Activated CD4-positive, alpha-beta T cell treated with anti-CD3 and anti-CD28 coated beads, Interleukin-2, amount 50 U/mL, for 48 hours (primary cell): ENCODE measurements at places on chromosomes 5 and 9.

DNA sequence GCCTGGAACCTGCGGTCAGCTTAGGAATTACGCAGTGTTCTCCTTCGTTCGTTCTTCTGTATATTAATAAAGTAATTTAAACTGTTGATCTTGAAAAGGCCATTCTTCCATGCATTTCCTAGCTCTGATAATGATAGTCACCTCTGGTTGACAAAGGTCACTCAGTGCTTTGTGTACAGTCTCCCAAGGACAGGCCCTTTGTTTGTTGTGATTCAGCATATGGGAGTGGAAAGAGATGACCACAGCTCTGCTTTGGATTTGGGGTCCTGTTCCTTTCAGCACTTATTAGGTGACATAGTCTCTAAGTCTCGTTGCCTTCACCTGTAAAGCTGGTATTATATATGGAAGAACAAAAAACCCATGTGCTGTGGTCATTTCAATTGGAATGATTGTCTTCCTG, 39.6 kb downstream of the RAD23B start:
- no peak for DNase-seq

GRCh38 chr9:74858751-74859414, 28.8 kb downstream of the TRPM6 start:
- no peak for DNase-seq

- no peak for DNase-seq
These were observed 181.9 kb upstream of the TBCA start for GRCh38 chr5:77957931-77958521.

DNA sequence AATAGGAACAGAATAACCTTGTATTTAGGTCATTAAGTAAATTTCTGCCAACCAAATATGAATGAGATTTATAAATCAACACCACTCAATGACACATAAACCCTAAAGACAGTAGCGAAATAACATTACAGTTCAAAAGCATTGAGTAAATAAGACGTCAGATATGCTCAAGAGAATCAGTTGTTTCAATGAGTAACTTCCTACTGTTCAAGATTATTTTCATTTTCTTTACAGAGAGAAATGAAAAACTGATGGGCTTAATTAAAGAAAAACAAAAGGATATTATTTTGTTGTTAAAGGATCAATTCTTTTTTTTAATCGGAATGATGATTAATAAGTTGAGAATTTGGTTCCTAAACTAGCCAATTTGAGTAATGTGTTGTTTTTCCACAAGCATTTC, 150.1 kb downstream of the BNC2 start:
- DNase-seq: no peak

GRCh38 chr9:131668057-131668438, 71.8 kb downstream of the RAPGEF1 start:
- no peak for DNase-seq

DNA sequence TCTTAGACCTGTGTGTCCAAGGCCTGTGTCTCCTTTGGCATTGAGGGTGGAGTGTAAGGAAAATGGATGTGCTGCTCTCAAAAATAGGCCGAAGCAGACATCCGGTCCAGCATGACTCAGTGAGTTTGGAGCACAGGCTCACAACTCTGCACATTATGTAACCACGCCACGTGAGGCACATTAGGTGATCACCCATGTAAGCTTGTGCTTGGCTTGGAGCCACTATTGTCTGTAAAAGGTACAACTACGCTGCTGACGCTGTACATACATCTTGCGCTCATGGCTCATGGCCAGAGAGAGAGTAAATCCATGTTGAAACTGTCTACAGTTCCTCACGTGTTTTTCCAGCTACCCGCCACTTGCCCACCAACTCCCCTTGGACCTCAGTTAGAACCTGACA, 177.5 kb downstream of the PDE4D start:
- no peak for DNase-seq

DNA sequence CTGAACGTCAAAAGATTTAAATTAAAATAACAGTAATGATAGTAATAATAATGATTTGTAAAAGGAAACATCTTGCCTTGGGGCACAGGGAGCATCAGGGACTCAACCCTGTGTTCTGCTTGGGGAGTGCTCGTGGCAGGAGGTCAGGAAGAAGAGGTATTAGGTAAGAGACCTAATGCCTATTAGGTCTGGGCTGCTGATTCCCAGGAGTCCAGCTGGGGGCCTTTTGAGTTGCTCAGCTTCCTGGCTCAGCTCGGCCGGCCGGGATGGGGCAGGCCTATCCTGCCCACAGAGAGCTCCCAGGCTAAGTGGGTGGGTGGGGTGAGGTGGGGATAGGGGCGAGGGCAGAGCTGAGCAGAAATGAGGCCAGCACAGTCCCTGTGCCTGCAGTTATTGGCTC, 17.5 kb downstream of the LMX1B start:
- DNase-seq: no peak

GRCh38 chr9:16637218-16637617, 233.3 kb downstream of the BNC2 start:
- DNase-seq: no peak

- no peak for DNase-seq
These were observed 72.9 kb downstream of the PPARGC1B start for GRCh38 chr5:149802809-149803552.

DNA sequence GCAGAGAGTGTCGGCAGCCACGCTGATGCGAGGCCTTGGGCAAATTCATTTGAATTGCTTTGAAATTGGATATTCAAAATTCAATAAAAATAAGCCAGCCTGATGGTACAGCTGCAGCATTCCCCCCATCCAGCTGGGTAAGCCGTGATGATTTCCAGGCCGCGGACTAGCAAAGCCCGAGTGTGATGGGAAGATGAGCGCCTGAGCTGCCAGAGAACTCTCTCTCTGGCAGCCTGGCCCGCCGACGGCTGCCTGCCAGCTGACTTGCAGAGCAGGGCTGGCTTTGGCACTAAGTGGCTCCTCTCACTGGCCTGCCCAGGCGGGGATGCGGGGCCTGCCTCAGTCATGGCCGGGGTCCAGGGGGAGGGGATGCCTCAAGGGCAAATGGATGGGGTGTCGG, 268.3 kb upstream of the WWC1 start:
- DNase-seq: no peak
